Stimulated activated naive CD4-positive, alpha-beta T cell (primary cell): ENCODE measurements at places on chromosomes 1 and 21.

DNA sequence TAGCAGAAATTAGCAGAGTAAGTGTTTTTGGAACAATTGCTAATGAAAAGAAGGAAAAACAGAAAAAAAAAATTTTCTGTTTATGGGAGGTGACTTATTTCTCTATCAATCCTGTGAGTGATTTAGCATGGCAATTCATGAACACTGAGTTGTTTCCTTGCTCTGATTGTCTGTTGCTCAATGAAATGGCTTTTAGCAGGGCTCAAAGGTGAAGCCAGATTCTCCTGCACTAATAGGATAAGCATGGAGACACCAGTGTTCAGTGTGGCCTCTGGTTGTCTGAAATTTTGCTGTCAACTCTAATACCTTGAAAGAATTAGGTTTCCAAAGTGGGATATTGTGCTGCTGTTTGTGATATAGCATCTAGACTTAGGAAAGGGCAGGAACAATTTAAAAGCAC, 15.8 kb downstream of the TRIM45 start:
- no peak for DNase-seq

DNA sequence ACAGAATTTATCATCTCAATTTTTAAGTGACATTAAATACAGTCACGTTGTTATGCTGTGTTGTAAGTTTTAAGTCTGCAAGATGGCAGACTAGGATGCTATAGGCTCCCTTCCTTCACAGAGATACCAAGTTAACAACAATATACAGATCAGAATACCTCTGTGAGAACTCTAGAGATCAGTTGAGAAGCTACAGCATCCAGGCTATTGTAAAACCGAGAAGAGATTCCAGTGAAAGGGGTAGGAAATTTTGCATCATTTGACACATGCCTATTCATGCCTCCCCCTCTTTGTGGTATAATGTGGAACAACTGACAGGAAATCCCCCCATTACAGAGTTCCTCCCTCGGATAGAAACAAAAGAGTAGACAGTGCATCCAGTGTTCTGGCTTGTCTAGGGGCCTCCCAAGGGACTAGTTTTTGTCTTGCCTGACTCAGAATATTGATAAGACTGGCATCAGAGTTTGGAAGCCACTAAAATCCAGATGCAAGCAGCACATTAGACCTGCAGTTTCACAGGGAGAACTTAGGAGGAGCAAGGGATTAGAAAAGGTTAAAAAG, 80.6 kb downstream of the LBR start:
- DNase-seq: no peak

DNA sequence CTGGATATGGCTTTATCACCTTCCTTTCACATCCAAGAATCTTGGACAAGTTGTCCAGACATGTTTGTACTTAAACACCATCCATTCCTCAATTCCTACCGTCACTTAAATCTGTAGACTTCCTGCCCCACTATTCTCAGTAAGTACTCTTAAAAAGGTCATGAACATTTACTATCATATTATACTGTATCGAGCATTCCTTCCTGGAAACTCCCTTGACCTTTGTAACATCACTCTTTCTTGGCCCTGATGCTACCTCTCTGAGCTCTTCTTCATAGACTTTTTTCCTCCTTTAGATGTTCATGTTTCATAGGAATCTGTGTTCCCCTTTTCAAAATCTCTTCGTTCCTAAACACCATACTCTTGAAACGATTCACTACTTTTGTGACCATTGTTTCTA, 15.5 kb downstream of the BLZF1 start:
- no peak for DNase-seq

DNA sequence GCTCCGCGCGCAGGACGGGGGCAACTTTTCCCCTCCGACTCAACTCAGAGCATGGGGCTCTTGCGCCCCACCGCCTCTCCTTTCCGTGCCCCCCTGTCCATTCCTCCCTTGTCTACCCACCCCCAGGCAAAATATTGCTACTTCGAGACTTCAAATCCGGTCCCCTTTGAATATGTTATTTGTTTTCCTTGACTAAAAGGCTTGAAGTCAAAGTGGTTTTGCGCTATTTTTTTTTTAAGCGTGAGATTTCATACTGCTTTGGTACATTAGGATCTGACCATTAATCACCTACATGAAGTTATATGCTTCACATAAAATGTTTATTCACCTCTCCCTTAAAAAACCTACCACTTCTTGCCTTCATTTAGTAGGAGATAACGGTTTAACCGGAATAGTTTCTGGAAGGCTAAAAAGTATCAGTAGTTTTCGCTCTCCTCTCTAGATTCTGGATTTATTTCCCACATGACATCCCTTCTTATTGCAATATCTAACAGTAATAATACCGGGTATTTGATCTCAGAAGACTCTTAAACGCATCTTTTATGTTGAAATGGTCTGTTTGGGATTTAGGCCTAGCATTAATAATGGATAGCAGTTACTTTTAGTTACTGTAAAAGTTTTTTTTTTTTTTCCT, 1.6 kb downstream of the NFIA start:
- no peak for DNase-seq

DNA sequence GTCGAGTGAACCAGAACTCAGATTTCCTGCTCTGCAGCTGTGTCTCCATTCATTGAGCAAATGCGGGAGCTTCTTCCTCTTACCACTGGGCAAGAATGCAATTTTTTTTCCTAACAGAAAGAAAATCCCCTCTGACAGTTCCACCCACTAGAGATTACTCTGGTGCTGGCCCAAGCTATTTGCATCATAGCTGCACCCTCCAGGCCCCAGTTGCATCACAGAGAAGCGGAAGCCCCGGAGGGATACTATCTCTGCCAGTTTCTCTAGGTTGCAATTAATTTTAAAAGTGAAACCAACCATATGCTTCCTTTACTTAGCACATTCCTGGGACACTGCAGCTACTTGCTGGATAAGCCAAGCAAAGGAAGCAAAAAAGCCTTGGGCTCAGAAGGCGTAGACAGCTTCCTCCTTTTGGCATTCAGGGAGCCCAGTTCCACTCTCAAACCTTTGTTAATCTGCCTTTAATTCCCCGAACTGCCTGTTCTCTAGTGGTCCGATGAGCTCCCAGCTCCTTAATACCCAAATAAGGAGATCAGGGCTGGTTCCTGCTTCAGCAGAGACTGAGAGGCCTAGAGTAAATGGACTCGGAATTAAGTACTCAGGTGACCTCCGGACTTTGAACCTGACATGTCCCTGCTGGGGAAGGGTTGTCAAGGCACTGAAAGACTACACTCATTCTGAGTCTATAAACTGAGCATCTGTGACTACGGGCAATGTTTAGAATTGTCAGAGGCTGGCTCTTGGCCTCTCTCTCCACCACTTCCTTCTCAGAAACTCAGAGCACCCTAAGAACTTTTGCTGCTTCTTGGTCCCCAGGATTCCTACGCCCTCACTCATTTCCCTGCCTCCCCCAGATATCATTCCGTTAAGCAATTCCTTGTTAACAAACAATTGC, 72.5 kb upstream of the TNFSF18 start:
- DNase-seq: no peak

- DNase-seq: no peak
Observed at GRCh38 chr1:220135755-220136154, 41.8 kb downstream of the IARS2 start.

DNA sequence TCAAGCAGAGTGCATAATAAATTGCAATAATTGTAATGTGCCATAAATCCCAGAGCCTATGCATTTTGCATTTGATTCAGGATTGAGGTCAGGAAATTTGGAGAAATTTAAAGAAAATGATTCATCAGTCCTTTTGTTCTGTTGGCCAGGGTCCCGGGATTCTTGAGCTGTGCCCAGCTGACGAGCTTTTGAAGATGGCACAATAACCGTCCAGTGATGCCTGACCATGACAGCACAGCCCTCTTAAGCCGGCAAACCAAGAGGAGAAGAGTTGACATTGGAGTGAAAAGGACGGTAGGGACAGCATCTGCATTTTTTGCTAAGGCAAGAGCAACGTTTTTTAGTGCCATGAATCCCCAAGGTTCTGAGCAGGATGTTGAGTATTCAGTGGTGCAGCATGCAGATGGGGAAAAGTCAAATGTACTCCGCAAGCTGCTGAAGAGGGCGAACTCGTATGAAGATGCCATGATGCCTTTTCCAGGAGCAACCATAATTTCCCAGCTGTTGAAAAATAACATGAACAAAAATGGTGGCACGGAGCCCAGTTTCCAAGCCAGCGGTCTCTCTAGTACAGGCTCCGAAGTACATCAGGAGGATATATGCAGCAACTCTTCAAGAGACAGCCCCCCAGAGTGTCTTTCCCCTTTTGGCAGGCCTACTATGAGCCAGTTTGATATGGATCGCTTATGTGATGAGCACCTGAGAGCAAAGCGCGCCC, 8.7 kb downstream of the PROX1 start:
- DNase-seq: no peak

- no peak for DNase-seq
Observed at GRCh38 chr1:150973258-150973835, 1.3 kb downstream of the CERS2 start.
